ENCODE measurements at places on chromosomes 2 and 18.
A peak's percentile ranks its signal among the peaks of the same experiment; 100 is the strongest.

DNA sequence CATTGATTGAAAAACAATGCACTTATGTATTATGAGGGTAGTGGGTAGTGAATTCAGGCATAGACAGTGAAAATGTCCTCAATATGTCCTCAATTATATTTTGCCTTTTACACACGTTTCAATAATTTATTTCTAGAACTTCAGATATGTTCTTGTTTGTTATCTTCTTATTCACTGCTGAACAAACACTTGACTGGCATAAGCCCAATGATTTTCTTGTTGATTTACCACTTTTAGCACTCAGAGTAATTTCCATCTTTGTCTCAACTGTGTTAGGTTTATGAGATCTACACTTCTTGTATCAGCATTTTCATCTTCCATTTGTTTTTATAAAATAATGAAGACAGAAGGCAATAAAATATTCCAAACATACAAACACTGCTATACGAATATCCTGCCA lies 61.8 kb upstream of the DCC start:
- DNase-seq: no peak

GRCh38 chr2:216665717-216666116 lies 29.6 kb downstream of the IGFBP5 start:
- DNase-seq: peak; percentile 56

GRCh38 chr2:45130736-45131135 lies 121.5 kb upstream of the SIX2 start:
- DNase-seq: peak; percentile 33

DNA sequence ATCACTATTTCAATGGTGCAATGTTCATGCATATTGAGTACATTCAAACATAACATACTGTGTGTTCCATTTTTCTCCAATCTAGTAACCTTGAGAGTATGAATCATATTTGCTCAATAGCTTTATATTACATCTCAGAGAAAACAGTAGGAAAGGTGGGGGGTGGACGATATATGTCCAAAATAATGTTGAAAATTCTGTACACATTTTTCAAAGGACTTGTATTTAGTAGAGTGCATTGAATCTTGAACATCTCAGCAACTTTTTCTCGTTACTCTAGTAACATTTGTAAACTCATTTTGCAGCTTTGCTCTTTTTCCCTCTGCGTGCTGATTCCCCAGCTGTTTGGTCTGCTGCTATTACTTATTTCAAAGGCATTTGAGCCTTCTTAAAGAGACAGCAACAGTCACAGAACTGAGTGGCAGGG lies 1487.0 kb downstream of the LRP1B start:
- DNase-seq: peak; percentile 23

- DNase-seq: no peak
Observed at GRCh38 chr2:233273120-233273519, 21.6 kb downstream of the ATG16L1 start.

DNA sequence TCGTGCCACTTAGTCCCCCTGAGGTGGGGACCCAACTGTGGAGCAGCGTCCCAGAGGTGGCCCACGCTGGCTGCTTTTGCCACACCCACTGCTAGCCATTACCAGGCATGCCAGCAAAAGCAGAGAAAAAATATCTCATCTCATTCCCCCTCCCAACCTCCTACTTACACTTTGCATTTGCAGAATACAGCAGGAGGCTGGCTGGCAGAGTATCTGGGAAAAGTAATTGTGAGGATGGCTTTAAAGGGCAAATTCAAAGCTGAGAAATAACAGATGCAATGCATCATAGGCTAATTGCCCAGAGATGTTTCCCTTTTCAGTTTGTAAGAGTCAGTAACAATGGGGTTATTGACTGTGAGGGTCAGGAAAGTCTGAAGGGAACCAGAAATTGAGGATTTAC lies 438.1 kb upstream of the DSEL start:
- no peak for DNase-seq

DNA sequence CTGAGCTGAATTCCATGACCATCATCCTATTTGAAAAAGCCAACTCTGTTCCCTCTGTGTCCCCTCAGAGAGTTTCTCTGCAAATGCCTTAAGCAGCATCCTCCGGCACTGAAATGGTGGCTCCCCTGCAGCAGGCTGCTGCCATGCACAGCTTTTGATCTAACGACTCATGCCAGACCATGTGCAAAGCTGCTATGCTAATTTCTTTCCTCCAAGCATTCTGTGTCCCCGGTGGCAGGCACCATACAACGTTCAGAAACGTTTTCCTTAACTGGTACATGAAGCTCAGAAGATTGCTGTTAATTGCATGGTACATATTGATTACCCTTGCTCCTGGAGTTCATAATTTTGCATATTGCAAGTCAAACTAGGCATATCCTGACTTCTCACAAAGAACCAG lies 336.8 kb downstream of the RBM43 start:
- no peak for DNase-seq

DNA sequence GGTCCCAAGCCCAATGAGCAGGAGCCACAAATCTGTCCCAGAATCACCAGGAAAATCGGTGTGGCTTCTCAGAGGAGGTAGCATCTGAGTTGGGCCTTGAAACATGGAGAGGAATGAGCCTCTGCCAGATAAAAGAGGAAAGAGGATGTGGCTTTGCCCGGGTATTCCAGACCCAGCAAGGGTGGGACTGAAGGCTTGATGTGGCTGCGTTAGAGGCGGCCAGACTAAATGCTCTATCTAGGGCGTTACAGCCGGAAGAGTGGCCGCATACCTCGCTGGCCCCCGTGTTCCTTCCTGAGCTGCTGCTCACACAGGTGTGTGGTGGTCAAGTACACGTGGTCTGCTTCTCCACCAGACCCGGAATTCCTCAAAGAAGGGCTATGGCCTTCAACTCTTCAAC lies 33.9 kb upstream of the POMC start:
- no peak for DNase-seq

DNA sequence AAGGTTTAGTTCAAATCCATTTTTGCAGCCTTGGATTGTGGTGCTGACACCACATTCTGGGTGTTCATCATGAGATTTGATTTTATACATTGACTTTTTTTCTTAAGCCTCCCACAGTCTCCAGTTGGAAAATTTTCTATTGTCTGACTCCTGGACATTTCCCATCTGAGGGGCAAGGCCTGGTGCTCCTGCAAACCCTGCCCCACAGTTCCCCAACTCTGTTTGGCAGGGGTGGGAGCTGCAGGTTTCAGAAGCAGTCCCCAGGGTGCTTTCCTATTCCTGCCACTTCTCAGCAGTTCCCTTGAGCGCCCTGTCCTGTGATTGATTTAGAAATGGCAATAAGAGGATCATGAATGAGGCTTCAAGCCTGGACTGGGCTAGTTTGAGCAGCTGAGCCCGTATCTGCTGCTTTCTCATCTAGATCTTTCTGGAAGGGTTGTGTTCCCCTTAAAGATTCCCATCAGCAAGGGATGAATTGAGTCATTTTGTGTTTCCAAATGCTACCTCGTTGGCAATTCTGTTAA lies 77.0 kb downstream of the CIB4 start:
- no peak for DNase-seq

- peak; percentile 12 for DNase-seq
Observed at GRCh38 chr2:133078667-133079411, 408.8 kb upstream of the LYPD1 start.

DNA sequence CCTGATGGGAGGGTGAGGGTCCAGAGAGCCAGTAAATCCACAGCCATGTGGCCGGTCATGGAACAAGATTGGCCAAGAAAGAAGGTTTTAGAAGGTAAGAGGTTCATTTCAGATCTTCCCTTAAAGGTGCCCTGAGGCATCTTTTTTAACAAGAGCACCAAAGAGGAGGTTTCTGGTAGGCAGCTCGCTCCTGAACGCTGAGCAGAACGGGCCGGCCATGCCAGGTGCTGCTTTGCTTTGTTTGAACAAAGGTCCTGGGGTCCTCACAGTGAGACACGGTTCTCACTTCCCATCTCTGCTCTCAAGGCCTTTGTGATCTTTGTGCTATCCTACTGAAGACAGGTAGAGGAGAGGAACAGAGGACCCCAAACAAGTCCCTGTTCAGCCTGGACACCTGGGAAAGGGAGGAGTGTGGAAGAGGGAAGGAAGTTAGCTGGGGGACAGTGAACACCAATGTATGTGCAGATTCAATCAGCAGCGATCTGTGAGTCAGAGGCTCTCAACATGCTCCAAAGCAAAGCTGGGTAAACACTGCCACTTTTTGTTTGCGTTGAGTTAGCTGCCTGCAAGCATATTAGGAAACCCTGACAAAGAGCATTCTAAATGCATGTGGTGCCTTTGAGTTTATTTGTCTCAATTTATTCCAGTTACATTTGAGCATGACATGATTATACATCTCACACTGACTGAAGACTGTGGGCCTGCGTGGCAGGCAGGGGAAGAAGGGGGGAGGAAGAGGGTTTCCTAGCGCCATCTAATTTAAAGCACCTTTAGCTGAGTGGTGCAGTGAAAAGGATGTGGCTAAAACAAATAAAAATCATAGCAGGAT lies 102.4 kb downstream of the ASB1 start:
- DNase-seq: peak; percentile 87

DNA sequence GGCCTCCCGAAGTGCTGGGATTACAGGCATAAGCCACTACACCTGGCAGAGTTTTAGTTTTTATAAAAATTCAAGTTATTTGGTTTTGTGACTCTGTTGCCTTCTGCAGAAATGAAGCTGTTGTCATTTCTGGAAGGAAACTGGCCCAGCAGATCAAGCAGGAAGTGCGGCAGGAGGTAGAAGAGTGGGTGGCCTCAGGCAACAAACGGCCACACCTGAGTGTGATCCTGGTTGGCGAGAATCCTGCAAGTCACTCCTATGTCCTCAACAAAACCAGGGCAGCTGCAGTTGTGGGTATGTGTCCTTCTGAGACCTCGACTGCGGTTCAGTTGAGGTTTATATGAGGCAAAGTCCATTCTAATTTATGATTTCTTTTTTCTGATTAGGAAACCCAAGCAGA lies 7.2 kb downstream of the MTHFD2 start:
- peak; percentile 57 for DNase-seq

DNA sequence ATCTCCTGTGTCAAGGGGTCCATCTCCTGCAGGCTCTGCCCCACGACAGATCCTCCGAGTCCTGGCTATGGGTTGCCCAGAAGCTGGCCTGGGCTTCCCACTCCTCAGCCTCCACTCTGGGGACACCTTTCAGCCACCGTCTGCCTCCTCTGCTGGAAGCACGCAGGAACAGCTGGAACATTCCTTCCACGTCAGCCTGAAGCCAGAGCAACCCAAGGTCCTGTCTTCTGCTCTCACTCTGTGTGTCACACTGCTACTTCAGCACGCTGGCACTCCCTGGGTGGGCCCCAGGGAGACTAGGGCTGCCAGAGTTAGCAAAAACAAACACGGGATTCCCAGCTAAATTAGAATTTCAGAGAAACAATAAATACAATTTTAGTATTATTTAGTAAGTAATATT lies 148.8 kb downstream of the HRH4 start:
- DNase-seq: no peak

DNA sequence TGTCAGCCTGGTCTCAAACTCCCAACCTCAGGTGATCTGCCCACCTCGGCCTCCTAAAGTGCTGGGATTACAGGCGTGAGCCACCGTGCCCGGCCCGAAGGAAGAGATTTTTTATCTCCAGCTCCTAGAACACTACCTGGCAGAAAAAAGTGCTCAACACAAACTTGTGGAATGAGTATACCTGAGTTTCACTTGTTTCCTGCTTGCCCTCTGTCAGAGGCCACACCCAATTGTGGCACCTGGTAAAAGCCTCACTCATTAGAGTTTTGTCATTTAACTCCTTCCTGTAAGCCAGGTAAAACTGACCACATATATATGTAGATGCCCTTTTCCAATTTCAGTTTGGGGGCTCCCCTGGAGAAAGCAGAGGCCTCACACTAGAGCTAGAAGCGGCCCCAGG lies 42.2 kb upstream of the RTN4 start:
- DNase-seq: peak; percentile 65
